ENCODE measurements at places on chromosomes 2 and 18.

DNA sequence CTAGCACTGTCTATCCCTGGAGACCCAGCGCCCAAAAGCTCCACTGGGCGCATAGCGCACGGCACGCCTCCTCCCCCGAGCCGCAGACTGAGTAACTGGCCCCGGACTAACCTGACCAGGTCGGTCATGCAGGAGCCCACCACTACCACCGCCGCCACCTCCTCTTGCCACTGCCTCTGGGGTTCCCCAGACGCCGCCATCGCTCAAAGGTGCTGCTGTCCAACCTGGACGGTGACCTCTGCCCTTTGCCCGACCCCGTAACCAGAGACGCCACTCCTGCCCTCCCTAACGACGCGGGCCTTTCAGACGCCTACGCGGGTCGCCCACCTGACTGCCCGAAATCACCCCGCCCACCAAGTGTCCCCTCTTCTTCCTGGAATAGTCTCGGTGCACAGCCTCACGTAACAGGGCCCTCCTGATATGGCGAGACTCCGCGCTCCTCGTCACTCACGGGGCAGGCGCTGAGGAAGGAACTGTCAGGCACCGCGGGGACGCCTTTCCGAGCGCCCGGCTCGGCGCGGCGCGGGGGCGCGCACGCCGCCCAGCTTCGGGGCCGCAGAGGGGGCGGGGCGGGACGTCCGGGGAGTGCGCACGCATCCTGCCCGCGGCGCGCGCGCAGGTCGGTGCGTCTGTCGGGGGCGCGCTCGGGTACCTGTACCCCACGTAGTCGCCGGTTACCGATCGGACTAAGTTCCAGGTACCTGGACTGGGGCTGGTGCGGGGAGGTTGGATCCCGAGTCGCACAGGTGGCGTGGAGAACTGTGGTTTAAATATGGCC, at the start of the genes BABAM2 and RBKS:
Gene BABAM2, plus strand, starts transcription at position 584 of the 778 bp plus-strand sequence. CDS start 3,828 bp downstream, outside the sequence.
Gene RBKS, minus strand, starts transcription at position 242 of the 778 bp plus-strand sequence. Its CDS starts 42 bp downstream, at position 200.
- peak; percentile 85 for DNase-seq

GRCh38 chr2:195447323-195447975, 209.6 kb upstream of the SLC39A10 start:
- DNase-seq, result no peak

- DNase-seq, result no peak
Observed at GRCh38 chr18:46716827-46717226, 40.0 kb downstream of the ST8SIA5 start.

DNA sequence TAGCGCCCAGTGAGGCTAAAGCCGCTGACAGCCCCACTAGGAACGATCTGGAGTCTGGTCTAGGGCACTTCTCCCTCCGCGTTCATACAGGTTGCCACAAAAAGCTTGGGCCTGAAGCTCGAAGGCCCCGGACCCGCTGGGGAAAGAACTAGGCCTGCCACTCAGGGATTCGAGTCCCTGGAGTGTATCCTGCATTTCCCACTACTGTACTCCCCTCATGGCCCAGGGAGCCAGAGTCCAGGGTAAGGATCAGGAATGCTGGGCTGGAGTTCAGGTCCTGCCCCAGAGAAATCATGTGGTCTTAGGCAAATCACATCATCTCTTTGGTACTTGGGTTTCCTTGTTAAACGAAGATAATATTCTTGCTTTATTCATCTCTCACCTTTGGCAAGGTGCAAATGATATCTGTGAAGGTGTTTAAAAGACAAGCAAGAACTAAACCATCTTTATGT, 1.4 kb upstream of the ZFP36L2 start:
- DNase-seq, result no peak

GRCh38 chr18:36650906-36651305, 177.9 kb downstream of the TPGS2 start:
- no peak for DNase-seq

DNA sequence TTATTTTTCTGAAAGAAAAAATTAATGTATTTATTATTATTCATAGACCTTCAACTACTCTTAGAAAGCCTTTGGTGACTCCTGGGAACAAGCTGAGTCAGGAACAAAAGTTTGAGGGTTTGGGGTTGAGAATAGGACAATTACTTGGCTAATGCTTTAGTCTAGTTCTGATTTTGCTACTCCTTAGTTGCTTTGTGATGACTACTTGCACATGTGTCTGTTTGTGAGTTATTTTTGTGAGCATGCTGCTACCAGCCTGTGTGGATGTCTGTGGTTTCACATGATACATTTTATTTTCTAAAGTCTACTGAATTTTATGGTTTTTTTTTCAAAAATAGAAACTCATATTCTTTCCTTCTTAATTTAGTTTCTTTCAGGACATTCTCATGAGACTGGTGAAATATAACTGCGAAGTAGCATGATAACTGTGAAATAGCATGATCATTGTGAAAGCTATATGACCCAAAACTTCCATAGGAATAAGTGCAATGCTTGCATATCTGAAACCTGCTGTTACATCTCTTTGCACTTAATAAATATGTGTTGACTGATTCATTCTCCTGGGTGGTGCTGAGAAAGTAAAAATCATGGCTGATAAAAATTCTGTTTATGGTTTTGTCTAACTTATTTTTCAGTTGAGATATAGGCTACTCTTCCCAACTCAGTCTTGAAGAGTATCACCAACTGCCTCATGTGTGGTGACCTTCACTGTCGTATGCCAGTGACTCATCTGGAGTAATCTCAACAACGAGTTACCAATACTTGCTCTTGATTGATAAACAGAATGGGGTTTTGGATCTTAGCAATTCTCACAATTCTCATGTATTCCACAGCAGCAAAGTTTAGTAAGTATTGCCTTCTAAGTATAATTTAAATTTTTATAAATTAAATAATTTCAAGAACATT, 17.9 kb upstream of the IL18R1 start:
- DNase-seq, result no peak

GRCh38 chr2:15082105-15083058, 449.9 kb downstream of the LRATD1 start:
- no peak for DNase-seq

GRCh38 chr2:108449410-108450130, 564 bp downstream of the GCC2 start:
- DNase-seq, result no peak

- no peak for DNase-seq
Observed at GRCh38 chr18:10476338-10476791, 21.9 kb downstream of the APCDD1 start.

Measured in stimulated activated CD8-positive, alpha-beta memory T cell treated with anti-CD3 and anti-CD28 coated beads, Interleukin-7, amount 100 ng/mL, for 1 hour (primary cell).